ENCODE measurements at places on chromosomes 7 and 10. TPM values are rescaled to one million over a fixed set of nuclear protein-coding genes. Genes with fewer than 3 reads are reported as not detected.

Gene CLDN4
- 0.63 TPM for total RNA-seq

Gene PIP
- not detected for total RNA-seq

- no peak for DNase-seq
Observed at GRCh38 chr7:157687845-157688532, 351.2 kb downstream of the DNAJB6 start.

DNA sequence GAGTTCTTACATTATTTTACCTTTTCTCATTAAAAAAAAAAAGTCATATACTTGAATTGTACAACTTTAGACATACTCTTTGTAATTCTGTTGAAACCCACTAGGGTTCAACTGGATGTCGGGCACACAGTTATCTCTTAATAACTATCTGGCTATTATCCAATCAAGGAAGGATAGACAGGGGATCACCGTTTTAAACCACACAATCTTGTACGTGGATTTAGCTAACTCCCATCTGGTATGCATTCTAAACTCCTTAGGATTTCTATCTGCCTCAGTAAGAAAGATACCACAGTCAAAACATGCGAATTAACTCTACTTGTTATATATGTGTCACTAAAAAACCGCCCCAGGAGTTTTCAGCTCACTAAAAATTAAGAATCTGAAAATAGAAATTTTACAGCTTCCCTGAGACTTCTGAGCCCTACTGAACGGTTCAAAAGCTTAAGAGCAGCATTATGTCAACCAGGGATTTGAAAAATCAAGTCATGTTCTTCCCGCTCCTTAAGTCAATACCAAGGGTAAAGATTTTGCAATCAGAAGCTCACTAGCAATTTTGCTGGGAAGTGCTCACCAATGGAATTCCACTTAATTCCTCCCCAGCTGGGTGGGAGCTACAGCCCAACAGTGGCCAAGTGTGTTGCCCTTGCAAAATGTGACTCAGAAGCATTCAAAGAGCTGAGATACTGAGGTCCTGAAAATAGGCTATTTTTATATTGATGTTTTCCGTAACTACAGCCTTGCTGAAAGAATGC, 267.0 kb downstream of the FRMD4A start:
- no peak for DNase-seq

DNA sequence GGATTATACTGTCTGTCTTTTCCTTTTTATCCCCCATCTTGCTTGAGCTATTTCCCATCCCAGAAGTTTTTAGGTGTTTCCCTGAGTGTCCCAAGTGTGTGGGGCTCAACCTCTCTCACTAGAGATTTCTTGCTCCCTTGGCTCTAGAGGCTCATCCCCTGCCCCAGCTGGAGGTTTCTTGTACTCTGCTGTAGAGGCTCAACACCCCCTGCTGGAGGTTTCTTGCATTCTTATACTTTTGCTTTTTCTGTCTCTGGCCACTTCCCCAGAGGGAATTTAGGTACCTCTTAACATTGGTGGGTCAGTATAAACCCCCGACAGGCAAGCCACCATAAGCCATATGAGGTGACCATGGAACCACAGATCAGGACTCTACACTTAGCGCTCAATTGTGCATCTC, 114.2 kb upstream of the FAM3C start:
- DNase-seq, result peak; percentile 45

GRCh38 chr10:2202401-2202800, 465.1 kb upstream of the ADARB2 start:
- no peak for DNase-seq

- no peak for DNase-seq
Observed at GRCh38 chr10:45040921-45041542, 40.3 kb downstream of the ZNF22 start.

- no peak for DNase-seq
Observed at GRCh38 chr7:142438923-142439515, 181.2 kb upstream of the PRSS58 start.

- DNase-seq, result peak; percentile 35
Observed at GRCh38 chr7:106143711-106144337, 31.7 kb upstream of the SYPL1 start.

GRCh38 chr7:44108768-44109750, 4.9 kb downstream of the AEBP1 start:
- DNase-seq, result peak; percentile 45

GRCh38 chr10:47078393-47079203, 167.4 kb downstream of the PTPN20 start:
- no peak for DNase-seq

DNA sequence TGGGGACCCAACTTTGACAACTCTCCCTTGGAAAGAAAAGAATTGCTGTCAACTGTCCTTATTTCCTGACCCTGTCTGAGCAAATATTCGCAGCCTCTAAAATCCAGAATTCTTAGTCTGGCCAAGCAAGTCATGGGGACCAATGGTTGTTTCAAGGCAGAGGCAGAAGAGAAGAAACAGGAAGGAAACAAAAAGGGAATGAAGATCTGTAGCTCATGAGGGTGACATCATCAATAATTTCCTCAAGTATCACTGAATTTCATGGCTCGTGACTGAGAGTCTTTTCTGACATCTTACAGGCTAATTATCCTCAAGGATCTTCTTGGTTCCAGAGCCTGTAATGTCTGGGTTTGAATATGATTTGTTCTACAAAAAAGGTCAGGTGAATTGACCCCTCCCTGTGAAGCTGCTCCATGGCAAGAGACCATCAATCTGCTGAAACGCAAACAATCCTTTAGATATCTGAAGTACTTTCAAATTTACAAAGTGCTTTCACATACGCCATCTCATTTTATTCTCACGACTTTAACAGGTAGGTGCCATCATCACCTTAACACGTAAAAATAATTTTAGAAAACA, 5.8 kb downstream of the CDK6 start:
- DNase-seq, result no peak

DNA sequence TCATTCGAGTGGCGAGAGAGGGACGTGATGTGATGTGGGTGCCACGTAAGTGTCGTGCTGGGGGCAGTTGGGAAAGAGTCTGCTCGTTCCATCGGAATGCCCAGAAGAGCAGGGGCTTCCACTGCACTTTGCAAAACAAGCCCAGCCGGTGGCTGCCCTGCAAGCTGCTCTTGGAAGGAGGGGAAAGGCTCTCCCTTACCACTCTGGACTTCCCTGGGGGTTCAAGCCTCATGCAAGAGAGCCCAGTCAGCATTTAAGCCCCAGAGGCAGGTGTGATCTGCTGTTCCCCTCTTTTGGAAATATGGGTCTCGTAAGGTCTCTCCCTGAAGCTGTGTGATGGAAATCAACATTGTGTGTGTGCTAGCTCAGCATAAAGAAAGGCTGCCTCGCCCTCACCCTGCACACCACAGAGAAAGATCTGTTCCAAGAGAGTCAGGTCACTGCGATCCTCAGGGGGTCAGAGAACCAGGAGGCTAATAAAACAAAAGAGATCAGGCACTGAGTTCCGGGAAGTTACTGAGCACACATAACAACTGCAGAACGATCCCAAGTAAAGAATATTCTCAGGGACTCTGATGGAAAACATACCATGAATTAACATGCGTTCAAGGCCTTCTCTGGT, 212.5 kb downstream of the ADAM12 start:
- no peak for DNase-seq

DNA sequence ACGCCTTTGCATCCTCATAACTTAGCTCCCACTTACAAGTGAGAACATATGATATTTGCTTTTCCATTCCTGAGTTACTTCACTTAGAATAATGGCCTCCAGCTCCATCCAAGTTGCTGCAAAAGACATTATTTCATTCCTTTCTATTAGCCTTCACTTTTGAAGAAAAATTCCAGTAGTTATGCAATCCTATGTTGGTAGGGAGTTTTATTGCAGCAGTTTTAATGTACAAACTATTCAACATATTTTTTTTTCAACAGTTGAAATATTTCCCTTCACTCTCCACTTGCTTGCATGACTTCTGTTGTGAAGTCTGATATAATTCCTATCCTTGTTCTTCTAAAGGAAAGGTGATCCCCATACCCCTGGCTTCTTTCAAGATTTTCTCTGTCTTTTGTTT, 27.3 kb upstream of the ARHGAP22 start:
- DNase-seq, result no peak

Data from K562 (cell line).